Breast epithelium (tissue), 4 donors: ENCODE measurements at places on chromosomes 7 and 10.

DNA sequence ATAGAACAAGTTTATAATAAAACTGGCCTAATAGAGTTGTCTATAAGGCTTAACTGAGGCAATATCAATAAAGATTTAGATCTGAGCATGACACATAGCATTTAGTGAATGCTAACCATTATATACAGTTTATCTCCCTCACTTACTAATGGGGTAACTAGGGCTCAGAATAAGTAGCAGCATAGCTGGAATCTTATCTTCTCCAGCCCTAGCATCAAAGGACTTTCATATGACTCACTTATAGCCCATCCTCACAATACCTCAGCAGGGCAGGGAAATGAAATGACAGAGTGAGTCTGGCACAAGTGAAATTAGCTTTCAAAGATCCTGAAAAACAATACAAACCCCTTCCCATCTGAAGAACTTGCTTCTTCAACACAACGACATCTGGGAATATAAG, 362.9 kb downstream of the KIF20B start:
- no peak for DNase-seq

GRCh38 chr10:6619660-6620059, 39.6 kb upstream of the PRKCQ start:
- no peak for DNase-seq

DNA sequence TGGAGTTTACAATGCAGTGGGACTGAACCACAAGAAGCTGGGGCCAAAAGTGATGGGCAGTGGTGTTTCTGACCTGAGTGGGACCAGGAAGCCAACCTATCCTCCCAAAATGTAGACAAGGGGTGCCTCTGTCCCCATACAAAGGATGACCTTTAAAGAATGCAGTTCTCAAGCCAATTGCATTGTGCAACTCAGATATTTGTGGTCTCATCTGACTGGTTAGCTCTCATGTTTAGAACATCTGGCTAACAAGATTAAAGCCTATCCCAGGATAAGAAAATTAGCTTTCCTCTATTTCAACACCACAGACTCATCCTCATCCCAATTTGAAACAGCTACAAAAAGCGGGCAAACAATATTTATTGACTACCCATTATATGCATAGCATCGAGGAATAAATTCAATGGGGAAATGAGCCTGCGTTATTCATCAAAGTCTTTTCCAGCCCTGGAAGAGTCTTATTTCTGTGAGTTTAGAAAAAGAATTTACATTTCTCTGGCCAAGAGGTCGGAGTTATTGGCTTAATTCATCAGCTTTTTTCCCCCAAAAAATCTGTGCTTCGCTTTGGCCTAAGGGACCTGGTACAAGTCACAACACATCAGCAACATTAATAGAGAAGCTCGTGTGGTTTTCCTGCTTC, 26.7 kb downstream of the ELMO1 start:
- DNase-seq, result no peak

DNA sequence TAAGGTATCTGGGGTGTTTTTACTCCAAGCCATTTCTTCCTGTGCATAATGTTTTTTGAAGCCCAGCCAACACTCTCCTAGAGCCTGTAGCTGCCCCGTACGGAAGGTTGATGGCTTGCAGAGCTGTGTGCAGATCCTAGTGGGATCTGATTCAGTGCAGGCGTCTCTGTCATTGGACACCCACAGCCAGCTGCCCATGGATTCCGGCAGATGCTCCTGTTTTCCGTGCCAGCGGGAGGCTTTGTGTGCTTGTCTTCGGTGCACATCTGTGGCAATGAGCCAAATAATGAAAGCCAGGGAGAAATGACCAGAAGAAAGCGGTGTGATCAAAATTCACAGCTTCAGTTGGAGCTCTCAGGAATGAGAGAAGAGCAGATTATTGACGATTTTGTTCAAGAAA, 426.4 kb downstream of the TYW1 start:
- DNase-seq, result no peak

DNA sequence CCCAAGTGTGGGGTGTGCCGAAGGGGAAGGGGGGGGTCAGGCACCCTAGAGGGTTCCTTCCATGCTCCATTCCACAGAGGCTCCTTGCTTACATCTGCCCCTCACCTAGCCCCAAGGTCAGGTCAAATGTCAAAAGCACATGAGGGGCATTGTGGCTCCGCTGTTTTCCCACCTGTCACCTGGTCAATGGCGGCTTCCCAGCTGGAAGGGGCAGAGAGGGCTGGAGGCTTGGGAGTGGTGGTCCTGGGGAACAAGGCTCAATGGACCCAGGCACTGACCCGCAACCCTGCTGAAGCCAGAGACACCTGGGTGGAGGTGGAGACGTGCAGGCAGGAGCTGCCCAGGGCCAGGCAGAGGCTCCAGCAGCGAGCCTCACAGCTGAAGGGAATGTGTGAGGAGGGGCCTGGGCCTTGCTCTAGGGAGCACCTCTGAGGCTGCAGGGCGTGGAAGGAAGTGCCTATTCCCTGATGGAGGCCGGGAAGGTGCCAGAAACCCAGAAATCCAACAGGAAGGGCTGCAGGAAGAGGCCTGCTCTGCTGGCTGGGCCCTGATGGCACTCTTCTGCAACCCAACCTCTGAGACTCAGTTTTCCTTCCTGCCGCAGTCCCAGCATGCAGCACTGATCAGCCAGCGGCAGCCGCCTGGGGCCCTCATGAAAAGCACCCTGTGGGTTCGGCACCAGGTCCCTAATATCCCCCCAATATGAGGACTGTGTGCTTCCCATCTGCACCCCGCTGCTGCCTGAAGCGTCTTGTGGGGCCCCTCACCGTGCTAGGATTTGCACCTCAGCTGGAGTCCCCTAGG, 16.0 kb downstream of the RASGEF1A start:
- no peak for DNase-seq

GRCh38 chr7:151468217-151469018, 28.5 kb upstream of the CRYGN start:
- DNase-seq, result no peak

DNA sequence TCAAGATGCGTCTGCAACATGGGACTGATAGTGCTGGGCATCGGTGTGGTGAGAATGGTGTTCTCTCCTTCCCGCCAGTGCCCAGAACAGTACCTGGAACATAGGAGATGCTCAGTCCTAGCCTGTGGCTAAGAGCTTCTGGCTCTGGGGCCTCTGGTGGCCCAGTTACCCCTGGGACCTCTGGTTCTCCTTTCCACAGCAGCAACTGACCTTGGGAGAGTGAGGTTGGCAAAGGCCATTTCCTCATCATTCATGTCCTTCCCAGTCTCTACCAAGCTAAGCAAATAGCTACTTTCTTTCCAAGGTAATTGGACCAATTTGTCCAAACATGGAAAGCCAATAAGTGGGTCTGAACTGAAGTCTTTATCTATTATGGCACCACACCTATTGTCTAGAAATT, 11.6 kb upstream of the GOLGA7B start:
- DNase-seq, result no peak

DNA sequence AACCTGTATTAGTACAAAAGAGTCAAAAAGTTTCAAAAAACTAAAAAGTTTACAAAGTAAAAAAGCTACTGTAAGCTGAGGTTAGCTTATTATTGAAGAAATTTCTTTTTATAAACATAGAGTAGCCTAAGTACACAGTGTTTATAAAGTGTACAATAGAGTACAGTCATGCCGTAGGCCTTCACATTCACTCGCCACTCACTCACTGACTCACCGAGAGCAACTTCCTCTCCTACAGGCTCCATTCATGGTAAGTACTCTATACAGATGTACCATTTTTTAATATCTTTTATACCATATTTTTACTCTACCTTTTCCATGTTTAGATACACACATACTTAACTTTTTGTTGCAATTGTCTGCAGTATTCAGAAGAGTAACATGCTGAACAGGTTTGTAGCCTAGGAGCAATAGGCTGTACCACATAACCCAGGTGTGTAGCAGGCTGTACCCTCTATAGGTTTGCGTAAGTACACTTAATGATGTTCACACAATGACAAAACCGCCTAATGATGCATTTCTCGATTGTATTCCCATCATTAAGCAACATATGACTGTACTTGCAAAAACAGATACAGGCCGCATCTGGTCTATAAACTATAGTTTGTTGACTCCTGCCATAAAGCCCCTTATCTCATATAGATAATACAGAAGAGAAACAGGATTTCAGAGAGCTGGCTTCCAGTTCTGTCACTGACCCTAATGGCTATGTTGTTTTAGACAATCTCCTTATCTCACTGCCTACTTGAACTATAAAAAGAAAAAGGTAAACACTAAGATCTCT, 438.8 kb downstream of the HTR7 start:
- no peak for DNase-seq

DNA sequence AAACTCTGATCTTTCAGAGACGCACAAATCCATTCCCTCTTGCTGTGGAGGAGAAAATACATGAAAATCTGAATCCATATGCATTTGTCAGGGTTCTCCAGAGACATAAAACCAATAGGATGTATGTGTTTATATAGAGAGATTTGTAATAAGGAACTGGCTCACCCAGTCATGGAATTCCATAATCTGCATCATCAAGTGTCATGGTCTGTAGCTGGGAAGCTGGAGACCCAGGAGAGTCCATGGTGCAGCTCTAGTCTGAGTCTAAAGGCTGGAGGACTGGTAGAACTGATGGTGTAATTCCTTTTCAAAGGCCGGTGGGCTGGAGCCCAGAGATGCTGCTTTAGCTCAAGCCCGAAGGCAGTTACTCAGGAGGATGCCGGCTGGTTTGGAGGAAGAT, 134.0 kb downstream of the TCF7L2 start:
- DNase-seq, result no peak

DNA sequence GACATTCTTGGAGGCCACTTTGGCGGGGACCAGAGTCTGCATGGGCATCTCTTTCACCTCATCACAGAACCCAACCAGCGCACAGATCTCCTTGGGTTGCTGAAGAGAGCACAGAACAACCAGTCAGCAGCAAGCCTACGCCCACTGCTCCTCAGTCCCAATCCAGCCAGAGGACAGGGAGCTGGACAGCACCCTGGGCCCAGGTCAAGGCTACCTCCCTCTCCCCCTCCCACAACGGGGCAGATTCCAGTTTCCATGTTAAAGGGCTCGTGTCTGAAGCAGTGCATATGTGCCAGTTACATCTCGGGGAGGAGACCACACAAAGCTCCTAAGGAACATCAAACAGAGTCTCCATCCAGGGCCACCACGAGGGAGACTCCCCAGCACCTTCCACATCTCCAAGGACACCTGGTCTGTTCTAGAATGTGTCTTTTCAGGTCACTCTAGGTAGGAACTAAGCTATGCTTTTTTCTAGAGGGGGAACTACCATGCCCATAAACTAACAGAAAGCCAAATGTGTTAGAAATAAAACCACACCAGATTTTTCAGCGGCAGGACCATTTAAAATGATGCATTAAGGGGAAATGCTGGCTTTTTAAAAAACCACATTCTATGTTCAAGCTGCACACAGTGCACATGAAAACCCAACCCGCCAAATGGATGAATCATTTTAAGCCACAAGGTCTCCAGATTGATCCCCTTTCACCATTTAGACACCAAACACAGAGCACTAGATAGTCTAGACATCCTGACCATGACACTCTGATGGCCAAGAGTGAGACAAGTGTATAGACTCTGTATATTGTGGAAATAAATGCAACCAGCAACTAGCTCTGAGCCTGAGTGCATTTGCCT, 28.9 kb downstream of the PSAP start:
- no peak for DNase-seq
